ENCODE measurements at places on chromosomes 11 and 22. TPM values are rescaled to one million over a fixed set of nuclear protein-coding genes. Genes with fewer than 3 reads are reported as not detected.

Gene UPK3A
- not detected for total RNA-seq

Gene RIMBP3B
- 0.16 TPM for total RNA-seq

Gene ADAMTS8
- total RNA-seq = 1.2 TPM

Gene LDHAL6A
- total RNA-seq = not detected

Gene P4HA3
- 1.2 TPM for total RNA-seq

Gene OR4C13
- total RNA-seq = not detected
